ENCODE measurements at places on chromosomes 3 and 15.

- no peak for DNase-seq
Measured at GRCh38 chr3:167941234-167941995, 154.3 kb downstream of the GOLIM4 start.

GRCh38 chr3:61875976-61876671 lies 314.8 kb downstream of the PTPRG start:
- DNase-seq, result no peak

- DNase-seq, result peak; percentile 14
Measured at GRCh38 chr3:27228805-27229204, 140.4 kb downstream of the NEK10 start.

GRCh38 chr15:74203914-74204431 lies 1.4 kb upstream of the STRA6 start:
- DNase-seq, result no peak

DNA sequence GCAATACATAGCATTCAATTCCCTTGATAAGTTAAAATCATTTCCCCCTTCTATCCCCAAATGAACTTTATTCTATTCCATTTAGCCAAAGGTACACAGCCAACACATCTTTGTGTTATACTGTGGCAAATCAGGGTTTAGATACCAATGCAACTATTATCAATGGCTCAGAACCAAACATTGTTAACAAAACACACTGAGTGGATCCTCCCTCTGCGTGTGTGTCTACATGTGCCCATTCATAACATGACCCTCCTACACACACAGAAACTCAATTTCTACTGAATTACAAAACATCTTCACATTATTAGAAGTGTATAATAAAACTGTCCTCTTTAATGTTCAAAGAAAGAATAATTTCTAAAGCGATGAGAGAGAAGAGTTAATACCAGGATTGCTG lies 1.3 kb downstream of the TTBK2 start:
- DNase-seq, result no peak
